ENCODE measurements at places on chromosomes 3 and 15.

DNA sequence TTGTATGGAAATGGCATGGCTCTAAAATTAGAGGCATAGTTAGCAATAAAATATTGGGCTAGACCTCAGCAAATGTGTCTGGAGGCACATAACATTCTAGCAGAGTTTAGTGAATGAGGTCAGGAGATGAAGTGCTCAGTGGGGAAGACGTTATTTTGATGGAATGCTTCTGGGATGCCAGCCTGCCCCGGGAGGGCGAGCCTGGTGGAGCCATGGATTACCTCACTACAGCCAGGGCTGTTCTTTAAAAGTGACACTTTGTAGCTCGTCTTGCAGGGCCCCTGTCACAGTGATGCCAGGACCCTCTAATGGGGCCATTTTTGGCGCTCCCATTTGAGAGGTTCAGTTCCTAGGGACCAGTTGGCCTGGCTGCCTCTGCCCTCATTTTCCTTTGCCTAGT lies 48.5 kb downstream of the PXYLP1 start:
- no peak for DNase-seq

DNA sequence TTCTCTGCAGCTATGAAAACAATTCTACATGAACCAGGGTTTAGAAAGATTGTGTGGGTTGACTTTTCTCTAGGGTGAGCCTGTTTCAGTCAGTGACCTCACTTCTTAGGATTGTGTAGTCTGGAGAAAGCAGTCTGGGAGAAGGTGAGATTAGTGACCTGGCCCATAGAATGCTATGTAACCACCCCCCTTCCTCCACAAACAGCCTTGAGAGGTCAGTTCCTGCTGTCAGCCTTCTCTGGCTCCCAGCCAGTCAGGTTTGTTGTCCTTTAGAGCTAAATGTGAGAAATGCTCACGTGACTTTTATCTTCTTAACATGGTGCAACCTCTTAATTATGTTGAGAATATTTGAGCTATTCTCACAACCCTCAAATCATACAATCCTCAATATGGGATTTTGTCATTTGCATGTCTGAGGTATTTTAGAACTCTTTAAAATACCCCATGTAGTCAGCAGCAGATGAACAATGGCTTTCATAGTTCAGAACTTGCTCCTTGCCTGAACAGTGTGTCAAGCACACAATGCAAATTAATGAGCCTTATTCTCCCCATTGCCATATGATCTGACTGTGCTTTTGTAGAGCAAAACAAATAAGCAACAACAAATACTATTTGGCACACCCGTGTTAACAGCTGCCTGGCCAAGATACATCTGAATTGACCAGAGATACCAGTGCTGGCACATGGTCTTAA lies 311.6 kb downstream of the CNTN6 start:
- DNase-seq = no peak

DNA sequence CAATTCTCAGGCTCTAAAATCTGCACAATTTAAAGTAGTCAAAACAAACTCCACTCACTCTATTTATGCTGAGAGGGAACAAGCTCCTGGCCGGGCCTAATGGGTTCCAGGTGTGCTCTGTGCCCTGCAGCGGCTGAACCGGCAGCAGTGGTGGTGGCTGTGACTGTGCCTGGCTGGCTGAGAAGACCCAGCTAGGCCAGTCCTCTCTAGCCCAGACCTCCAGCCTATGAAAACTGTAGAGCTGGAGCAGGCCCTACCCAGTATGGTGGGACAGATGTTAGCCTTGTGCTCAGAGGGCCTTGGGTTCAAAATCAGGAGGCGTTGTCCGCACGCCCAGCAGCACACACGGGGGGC lies 37.0 kb downstream of the EPHB3 start:
- no peak for DNase-seq

GRCh38 chr15:40763801-40764628 lies at the start of gene GCHFR:
Gene GCHFR (plus strand): TSS chr15:40764068. CDS start chr15:40764181, 113 bp downstream.
- no peak for DNase-seq

DNA sequence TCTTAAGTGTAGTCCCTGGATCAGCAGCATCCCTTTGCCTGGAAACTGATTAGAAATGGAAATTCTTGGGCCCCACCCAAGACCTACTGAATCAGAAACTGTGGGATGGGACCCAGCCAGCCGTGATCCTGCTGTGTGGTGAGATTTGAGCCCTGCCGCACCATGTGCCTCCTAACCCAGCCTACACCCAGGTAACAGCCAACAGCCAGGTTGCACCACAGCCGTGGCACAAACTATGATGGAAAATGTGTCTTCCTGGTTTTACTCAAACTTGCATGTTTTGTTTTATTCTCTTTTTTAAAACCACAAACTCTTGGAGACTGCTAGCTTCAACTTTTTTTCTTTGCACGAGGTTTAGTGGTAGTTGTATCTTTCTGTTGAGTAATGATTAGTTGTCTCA lies 2.6 kb downstream of the LIMD1 start:
- DNase-seq = no peak

- DNase-seq = no peak
Measured at GRCh38 chr3:58308728-58309127, 2.4 kb downstream of the HTD2 start.
